ENCODE measurements at places on chromosomes 7 and 10.

DNA sequence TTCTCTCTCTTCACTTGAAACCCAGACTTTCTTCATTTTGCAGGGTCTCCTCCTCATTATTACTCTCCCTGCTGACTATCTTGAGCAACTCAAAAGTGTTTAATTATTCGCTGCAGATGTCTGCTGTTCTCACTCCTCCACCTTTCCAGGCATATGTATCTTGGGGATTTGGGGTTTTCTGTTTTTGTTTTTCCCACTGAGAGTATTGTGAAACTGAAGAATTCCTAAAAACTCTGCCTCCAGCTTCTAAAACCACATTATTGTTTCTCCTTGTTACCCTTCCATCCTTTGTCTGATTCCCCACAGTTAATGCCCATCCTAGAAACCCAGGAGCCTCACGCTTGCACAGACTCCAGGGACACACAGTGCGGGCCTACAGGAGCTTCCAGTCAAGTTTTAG, 51.3 kb downstream of the WNT2 start:
- DNase-seq = no peak

GRCh38 chr10:3127921-3128320, 44.7 kb downstream of the PITRM1 start:
- DNase-seq = no peak

DNA sequence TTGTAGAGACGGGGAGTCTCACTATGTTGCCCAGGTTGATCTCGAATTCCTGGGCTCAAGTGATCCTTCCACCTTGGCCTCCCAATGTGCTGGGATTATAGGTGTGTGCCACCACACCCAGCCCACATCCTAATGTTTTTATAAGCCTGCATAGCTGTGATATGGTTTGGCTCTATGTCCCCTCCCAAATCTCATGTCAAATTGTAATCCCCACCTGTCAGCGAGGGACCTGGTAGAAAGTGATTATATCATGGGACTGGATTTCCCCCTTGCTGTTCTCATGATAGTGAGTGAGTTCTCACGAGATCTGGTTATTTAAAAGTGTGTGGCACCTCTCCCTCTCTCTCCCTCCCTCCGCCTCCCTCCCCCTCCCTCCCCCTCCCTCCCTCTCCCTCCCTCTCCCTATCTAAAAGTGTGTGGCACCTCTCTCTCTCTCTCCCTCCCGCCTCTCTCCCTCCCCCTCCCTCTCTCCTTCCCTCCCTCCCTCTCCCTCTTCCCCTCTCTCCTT, 13.9 kb downstream of the BAMBI start:
- DNase-seq = no peak

- peak; percentile 31 for DNase-seq
Observed at GRCh38 chr10:75405598-75406461, 4.3 kb upstream of the ZNF503 start.

All from fibroblast of lung (primary cell).